Stimulated activated CD8-positive, alpha-beta memory T cell treated with anti-CD3 and anti-CD28 coated beads, Interleukin-4, amount 100 ng/mL, for 24 hours (primary cell): ENCODE measurements at places on chromosomes 2 and 18.

GRCh38 chr18:5995626-5996025 lies 100.3 kb upstream of the TMEM200C start:
- DNase-seq: no peak

DNA sequence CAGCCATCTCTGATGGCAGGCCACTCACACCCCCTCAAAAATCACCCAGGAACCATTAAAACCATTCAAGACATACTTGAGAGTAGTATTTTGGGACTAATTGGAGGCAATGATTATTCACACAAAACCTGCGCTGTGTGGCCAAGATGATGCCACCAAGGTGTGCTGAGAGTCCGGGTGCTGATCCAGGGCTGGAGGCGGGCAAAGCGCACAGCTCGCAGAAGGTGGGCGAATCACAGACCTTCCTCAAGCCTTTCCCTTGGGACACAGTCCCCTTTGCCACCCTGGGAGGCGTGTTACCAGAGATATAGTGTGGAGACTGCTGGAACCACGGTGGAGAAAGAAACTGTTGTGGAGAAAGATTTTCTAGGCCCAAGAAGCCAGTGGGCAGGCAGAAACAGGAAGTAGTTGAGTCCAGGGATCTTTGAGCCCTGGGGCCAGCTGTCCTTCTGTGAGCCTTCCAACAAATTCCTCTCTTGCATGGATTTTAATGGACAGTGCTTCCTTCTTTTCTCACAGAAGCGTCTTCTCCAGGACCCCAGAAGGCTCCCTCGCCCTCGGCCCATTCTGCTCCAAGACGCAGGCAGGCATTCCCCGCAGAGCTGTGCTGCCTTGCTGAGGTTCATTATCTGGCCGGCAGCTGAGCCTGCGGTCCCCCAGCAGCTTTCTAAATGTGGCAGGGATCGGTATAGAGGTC lies 8.0 kb downstream of the COPS9 start:
- no peak for DNase-seq

DNA sequence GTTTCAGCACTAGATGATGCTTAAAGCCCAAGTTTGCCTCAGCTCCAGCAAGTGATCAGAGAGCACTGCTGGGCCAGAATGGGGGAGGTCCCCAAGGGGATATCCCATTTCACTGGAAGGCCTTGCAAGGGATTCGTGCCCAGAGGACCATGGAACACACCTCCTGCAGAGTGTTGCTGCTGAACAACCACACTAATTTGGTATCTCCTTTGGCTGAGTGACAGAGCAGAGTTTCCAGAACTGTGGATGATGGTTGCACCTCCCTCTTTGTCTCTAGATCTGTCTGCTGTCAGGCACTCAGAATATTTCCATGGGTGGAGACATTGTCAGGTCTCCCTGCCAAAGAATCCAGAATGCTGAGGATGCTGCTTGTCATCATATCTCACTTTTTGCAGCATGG lies 484.8 kb upstream of the NETO1 start:
- no peak for DNase-seq

GRCh38 chr2:56754627-56755026 lies 570.8 kb downstream of the CCDC85A start:
- DNase-seq: no peak

DNA sequence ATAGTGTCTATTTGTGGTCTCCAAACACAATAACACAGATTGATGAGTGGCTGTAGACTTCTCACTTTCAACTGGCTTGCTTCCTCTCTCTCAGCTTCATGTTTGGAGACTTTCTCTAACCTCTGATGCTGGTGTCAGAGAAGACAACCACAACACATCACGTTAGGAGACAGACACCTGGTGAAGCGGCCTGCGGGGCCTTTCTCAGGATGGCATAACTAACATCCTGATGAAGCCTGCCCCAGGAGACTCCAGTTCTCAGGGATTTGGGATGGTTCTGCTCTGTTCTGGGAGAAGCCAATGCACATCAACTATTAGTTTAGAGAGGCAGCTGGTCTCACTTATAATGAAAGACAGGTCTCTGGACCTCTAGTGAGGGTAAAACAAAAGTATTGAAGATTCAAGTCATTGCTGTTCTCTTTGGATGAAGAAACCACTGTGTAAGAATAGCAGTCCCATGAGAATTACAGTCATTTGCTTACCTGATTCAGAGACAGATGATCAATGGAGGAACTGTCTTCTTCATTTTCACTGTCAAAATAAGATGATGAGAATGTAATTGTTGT lies 2.0 kb downstream of the IL1A start:
- DNase-seq: no peak

DNA sequence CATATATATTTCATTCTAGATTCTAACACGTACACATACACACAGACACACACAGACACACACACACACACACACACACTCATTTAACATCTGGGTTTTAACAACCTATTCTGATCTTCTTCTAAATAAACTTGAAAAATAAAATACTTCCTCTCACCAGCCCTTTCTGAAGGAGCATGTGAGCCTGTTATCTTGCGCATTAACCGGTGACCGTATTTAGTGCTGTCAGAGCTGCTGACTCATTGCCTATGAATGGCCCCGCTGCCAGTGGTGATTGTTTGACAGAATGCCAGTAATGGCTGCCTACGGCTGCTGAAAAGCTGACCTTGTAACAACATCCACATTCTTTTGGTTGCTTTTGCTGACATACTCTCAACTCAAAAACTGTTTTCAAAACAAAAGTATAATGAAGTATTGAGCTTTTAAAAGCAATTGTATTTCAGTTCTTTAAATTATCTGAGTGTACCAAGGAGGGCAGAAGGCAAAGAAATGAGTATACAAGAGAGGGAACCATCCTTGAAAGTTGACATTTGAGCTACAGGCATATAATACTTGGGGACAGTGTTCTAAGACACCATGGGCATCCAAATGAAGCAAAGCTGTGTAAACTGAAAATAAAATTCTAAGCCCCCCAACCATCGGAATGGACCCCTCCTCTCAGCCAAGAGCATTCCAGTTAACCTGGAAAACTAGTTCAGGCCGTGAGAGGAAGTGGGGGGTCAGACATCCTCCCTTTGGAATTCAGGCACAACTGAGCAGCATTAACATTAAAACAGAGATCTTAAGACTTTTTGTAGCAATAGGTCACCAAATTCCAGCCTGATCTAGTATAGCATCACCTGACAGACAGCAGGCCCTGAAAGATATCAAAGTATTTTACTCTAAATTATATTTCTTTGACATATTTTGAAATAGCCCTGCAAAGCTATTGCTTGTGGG lies 50.2 kb upstream of the DTNA start:
- no peak for DNase-seq

GRCh38 chr18:10116574-10116973 lies 202.8 kb downstream of the VAPA start:
- no peak for DNase-seq

DNA sequence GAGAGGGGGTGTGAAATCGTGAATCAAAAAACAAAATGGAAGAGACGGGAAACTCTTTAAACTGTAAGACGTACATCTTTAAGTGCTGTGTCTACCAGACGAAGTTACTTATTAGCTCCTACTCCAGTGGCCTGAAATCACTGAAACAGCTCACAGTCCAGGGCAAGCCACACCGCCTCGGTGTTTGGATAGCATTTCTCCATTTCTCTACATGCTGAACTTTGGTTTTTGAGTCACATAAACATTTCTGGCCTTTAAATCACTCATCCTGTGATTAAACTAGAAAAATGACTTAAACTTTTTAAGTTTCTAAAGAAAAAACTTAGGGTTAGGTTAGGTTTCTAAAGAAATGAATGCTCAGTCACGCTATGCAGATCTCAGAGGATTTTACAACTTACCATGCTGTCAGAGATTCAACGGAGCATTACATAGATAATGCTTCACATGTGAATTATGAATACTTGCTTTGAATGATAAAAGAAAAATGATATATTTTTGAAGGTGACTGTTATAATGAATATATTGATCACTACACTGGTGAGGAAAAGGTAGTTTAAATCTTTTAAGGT lies 138.4 kb downstream of the MBP start:
- DNase-seq: no peak

- DNase-seq: no peak
Measured at GRCh38 chr2:55451699-55452098, 32.0 kb upstream of the CCDC88A start.

- no peak for DNase-seq
Measured at GRCh38 chr2:174716785-174717184, 47.5 kb downstream of the CHRNA1 start.

DNA sequence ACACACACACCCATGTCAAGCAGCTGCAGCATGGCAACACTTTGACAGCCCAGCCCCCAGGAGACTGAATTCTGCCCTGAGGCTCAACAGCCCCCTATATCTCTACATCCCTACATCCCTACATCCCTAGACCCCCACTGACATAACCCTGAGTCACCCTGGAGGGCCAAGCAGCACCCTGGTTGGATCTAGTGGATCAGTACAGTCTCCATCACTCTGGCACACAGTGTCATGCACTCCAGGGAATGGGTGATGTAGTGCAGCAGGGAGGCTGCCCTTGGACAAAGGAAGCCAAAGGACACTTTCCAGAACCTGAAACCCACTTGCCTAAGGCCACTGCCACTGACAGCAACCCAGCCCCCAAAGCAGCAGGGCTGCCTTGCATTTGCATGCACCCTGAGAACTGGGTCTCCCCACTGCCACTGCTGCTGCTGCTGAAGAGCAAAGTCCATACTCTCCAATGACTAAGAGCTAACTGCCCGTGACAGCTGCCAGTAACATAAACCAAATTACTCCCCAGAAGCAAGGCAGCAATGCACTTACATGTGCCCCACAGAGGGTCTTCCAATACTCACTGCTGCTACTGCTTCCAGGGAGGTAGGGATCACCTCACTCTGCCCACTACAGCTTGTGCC lies 681.6 kb upstream of the KLHL29 start:
- DNase-seq: no peak

- no peak for DNase-seq
Measured at GRCh38 chr18:13003466-13003896, 12.3 kb downstream of the CEP192 start.

DNA sequence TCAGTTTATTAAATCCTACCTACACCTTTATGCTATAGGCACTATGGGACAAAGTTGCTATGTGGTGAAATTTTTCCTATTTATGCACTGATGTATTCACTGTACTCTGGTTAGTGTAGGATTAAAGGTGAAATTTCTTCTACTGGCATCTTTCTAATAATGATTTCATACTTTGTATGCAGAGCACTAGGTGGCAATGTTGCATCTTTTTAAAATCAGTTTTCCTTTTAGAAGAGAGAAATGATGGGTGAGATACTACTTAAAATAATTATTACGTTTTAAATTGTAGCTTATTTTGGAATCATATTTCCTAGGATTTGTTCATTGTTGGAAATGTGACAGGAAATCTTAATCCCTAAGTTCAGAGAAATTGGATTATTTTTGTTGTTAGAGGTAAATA lies 150.9 kb downstream of the CD8B2 start:
- no peak for DNase-seq

DNA sequence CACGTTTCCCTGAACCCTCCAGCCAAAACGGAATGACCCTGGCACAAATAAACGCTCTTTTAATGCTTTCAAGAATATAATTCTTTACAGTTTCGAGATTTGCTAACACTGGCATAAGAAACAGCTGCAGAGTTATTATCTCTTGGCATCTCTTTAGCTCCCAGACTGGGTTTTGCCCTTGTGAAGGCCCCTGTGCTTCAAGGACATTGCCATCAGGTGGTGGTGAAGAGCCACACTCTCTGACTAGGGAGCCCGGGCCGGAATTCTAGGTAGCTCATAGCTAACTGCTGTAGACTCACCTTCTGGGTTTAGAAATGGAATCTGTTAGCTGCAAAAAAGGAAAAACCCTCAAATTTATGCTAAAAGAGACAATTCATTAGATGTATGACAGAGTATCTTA lies 13.3 kb upstream of the GALNT14 start:
- no peak for DNase-seq

GRCh38 chr2:207219676-207220501 lies 54.1 kb upstream of the KLF7 start:
- no peak for DNase-seq

DNA sequence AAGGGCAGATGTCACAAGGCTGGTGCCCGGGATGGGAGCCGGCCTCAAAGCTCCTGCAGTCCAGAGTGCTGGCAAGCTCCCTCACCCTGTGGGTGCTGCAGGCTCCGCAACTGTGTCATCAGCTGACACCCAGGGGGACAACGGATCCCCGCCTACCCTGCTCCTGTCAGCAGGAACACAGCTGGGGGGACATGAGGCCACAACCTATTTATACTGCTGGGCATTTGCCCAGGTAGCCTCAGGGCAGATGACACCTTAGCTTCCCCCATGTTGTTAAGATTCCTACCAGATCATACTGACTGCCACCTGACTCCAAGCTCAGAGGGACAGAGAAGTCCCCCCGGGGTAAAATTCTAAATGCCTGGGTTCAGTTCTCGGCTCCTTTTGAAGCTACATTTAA lies 1.2 kb downstream of the ANKRD23 start:
- no peak for DNase-seq

GRCh38 chr2:102438578-102438977 lies 15.6 kb downstream of the IL18RAP start:
- no peak for DNase-seq

GRCh38 chr2:9141091-9141667 lies 65.4 kb upstream of the ASAP2 start:
- no peak for DNase-seq

DNA sequence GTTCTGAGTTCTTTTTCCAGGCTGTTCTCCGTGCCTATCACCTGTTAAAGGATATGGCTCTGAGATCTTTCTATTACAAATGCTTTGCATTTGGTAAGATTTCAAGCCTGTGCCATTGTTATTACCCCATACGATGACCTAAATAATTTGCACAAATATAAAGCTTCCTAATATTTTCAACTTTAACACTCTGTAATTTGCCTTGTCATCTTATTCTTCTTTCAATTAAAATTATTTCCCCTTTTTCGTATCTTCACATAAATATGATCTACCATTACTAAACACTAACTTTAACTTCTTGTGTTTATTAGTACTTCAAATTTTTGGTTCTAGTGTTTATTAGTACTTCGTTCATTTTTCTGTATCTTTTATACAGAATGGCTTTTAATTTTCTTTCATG lies 3.2 kb upstream of the MSL3B start:
- DNase-seq: no peak

- DNase-seq: no peak
Measured at GRCh38 chr18:59893971-59894370, 5.8 kb upstream of the PMAIP1 start.
